ENCODE measurements at places on chromosomes 13 and 19.

GRCh38 chr19:51318687-51319648 lies 7.5 kb downstream of the IGLON5 start:
- no peak for DNase-seq

GRCh38 chr19:19528721-19529490 lies at the start of gene YJEFN3:
TSS of gene YJEFN3 (plus strand) at chr19:19528911. CDS start at chr19:19528933, 22 bp downstream.
- DNase-seq: no peak

GRCh38 chr13:101529422-101529821 lies 76.9 kb downstream of the ITGBL1 start:
- no peak for DNase-seq

- no peak for DNase-seq
Observed at GRCh38 chr13:78036841-78037240, 118.2 kb upstream of the EDNRB start.

- DNase-seq: no peak
Observed at GRCh38 chr13:73934215-73934641, 200.0 kb downstream of the KLF12 start.

DNA sequence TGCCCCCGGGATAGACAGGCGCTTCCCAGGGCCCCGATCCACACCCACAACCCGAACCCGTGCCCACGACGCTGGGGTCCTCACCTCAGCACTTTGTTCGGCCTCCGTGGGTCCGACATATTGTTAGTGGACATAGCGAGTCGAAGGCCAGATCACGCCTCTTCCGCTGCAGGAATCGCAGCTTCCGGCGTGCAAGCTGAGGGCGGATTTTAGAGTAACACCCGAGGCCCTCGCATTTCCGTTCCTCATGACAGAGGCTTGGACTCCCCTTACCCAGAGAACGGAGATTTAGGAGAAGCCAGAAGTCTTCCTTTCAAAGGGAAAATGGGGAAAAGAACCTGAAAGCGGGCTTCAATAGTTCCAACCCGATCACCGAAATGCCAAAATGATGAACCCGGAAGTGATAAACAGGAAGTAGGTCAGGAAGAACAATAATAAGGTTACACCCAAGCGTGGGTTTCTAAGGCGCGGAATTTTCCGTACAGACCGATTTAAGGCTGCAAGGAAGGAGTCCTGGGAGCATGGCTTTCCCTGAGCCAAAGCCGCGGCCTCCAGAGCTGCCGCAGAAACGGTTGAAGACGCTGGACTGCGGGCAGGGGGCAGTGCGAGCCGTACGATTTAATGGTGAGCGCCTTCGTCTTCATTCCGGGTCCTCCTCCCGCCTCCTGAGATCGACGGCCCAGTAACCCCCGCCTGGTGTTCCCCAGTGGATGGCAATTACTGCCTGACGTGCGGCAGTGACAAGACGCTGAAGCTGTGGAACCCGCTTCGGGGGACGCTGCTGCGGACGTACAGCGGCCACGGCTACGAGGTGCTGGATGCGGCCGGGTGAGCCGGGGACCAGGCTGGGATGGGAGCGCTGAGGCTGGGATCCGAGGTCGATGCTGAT lies 2.9 kb downstream of the WDR83 start:
- peak; percentile 67 for DNase-seq

GRCh38 chr13:64718116-64718515 lies 2512.0 kb downstream of the PCDH9 start:
- DNase-seq: no peak

GRCh38 chr19:16571822-16572331 lies 338 bp downstream of the SLC35E1 start:
- no peak for DNase-seq

GRCh38 chr13:26952551-26953143 lies 192.1 kb upstream of the GPR12 start:
- no peak for DNase-seq

DNA sequence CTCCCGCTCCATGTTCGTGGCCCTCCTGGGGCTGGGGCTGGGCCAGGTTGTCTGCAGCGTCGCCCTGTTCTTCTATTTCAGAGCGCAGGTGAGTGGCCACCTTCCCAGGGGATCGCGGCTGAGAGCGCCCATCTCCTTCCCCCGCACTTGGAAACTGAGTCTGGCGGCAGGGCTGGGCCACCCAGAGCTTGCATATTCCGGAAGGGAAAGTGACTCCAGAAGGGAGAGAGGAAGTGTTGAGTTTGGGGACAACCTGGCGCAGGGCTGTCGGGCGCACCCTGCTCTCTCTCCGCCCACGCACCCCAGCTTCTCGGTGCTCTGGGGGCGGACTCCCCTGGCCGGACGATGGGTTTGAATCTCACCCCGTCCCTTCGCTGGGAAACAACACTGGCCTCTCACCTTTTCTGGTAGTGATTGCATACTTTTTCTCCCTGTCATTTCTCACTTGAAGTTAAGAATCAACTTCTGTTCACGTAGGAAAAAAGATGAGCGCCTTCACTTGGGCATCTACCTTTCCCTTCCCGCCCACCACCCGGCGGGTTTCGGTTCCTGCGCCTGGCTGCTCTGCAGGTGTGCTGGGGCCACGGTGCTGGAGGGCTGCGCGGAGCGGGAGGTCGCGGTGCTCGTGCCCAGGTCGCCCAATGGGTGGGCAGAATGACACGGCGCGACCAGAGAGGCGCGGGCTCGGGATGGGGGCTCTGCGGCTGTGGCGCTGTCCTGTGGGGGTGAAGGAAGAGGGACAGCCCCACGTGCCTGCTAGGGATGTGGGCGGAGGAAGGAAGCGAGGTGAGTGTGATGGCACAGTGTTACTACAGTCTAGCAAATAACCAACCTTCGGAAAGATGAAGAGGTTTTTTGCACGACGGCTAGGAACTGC lies 721 bp downstream of the TNFSF11 start:
- peak; percentile 21 for DNase-seq

GRCh38 chr19:14031719-14032480 lies at the start of gene IL27RA:
TSS of gene IL27RA (plus strand) at chr19:14031762. CDS start at chr19:14031873, 111 bp downstream.
- DNase-seq: peak; percentile 86

- no peak for DNase-seq
Observed at GRCh38 chr13:40341501-40341900, 324.9 kb downstream of the FOXO1 start.

DNA sequence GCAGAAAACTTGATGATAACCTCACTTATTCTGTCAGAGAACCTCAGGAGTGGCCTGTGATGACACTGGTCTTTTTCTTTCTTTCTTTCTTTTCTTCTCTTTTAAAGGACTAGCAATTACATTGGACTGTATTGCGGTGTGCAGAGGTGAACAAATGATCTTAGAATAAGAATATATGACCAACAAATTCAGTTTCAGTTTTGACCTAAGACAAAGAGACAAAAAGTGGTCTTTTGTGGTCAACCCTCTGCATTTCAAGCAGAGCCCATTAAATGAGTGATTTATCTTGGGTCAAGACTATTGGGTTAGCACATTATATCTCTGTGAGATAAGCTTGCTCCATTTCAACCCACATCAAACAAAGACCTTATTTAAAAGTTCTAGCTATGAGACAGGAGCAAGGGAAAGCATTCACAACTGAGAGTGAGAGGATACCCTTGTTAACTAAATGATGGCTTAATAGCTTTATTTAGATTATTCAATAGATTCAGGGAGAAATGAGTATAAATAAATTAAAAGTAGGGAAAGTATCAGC lies 644.4 kb downstream of the PCDH9 start:
- DNase-seq: no peak

GRCh38 chr13:98385606-98386005 lies 191.3 kb downstream of the STK24 start:
- no peak for DNase-seq

DNA sequence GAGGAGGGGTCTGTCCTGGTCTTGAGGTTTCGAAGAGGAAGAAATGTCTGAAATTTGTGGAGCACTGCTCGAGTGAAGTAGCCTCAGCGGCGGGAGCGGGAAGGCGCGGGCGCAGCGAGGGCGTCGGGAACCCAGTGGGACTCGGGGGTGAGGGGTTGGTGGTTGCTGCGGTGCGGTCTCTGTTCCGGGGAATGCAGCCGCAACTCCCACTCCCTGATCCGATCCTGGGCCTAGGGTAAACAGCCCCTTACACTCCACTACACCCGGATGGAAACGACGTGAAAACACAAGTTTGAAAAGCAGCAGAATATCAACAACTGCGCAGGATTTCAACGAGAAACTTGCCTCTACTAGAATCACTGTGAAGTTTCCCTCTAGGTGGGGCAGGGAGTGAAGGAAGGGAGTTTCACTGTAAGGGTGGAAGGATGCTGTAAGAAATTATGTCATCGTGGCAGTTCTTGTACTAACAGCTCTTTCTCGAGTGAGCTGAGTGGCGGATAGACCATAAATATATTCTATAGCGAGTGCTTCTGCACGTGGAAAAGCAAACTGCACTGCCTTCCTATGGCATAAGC lies 2.0 kb upstream of the KLF12 start:
- peak; percentile 73 for DNase-seq

DNA sequence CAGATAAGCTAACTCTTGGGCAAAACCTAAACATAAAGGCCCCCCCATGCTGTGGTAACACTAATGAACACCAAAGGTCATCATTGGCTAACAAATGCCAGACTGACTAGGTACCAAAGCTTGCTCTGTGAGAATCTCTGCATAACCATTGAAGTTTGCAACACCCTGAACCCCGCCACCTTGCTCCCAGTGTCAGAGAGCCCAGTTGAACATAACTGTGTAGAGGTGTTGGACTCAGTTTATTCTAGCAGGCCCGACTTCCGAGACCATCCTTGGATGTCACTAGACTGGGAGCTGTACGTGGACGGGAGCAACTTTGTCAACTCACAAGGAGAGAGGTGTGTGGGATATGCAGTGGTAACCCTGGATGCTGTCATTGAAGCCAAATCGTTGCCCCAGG lies 602.2 kb downstream of the UQCRFS1 start:
- DNase-seq: no peak

DNA sequence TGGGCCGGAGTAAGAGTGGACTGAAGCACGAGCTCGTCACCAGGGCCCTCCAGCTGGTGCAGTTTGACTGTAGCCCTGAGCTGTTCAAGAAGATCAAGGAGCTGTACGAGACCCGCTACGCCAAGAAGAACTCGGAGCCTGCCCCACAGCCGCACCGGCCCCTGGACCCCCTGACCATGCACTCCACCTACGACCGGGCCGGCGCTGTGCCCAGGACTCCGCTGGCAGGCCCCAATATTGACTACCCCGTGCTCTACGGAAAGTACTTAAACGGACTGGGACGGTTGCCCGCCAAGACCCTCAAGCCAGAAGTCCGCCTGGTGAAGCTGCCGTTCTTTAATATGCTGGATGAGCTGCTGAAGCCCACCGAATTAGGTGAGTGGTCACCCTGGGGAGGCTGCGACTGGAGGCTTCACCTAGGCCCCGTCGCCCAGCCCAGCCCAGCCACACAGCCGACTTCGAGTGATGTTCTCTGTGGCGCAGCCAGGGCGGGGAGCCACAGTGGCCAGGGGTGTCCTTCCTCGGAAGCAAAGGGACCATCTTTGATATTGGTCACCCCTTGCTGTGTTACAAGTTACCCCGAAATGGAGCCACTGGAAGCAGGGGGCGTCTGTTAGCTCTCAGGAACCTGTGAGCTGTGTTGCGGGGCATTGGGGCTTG lies 5.6 kb downstream of the PIAS4 start:
- DNase-seq: no peak

GRCh38 chr13:40433577-40433976 lies 232.9 kb downstream of the FOXO1 start:
- peak; percentile 53 for DNase-seq

- no peak for DNase-seq
Observed at GRCh38 chr19:21593934-21594820, 88.8 kb downstream of the ZNF429 start.

GRCh38 chr19:33293255-33294057 lies 8.9 kb downstream of the CEBPA start:
- DNase-seq: no peak

DNA sequence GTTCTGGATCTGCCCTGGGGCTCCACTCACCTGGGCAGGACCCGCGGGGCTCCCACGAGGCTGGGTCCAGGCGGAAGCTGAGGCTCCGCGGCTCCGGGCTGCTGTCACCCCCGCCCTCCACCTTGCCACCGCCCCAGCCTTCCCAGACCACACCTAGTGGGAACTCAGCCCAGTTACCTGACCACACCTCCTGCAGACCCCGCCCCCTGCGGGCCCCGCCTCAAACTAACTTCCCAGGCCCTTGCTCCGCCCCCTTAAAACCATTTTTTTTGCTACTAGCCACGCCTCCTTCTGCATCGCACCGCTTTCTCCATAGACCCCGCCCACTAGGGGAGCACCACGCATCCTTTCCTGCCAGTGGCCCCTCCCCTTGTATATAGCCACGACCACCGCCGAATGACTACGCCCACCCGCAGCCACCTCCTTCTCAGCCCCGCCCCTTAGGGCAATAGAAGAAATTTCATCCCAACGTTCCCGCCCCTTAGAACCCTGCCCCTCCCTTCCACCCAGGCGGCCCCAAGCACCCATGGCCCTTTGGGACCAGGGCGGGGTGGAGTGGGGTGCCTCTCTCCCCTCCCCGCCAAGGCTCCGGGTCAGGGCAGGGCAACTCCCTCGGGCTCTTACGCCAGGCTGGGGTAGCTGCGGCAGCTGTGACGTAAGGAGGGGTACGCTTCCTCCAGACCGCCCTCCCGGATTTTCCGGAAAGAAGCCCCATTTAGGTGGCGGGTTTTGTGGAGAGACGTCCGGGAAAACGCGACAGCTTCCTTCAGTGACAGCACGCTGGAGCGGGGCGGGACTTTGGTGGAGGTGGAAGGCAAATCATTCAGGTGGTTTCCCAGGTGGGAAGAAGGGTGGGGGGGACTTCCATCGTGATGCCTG lies at the start of gene SH2D3A:
Gene SH2D3A (minus strand): TSS at position 79 of the 879 bp plus-strand sequence. CDS start 3,687 bp downstream, outside the sequence.
- peak; percentile 95 for DNase-seq

- no peak for DNase-seq
Observed at GRCh38 chr19:15452111-15453047, 2.6 kb upstream of the WIZ start.

DNA sequence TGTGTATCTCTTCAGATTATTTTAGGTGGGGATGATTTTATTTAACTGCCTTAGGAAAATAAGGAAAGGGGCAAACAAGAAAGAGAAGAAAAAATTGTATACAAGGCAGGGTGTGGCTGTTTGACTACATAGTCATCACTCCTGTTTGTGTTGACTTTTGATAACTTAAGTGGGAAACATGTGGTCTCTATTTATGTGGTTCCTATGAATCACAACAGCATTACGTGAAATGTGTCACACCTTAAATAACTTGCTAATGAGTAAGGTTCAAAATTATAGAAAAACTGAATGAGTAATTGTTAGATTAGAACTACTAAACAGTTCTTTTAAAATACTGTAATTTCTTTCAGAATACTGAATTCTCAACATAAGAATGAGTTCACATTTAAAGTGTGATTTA lies 69.3 kb downstream of the LMO7 start:
- peak; percentile 13 for DNase-seq

DNA sequence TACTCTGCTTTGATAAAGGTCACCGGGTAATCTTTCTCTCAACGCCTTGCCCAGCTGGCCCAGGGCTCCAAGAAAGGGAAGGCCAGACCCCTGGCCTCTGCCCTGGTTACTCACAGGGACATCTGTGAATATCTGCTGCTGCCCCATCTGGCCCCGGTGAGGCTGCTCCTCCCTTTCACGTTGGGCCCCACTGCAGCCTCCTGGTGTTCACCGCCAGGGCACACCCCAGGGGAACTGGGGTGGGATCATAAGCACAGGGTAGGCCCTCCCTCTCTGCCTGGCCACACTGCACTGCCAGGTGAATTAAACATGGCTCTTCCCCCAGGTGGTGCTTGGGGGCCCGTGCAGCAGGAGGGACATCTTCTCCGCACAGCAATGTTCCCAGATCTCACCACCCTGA lies 12.7 kb downstream of the LAIR1 start:
- no peak for DNase-seq

- peak; percentile 78 for DNase-seq
Observed at GRCh38 chr13:26184791-26185250, 37.3 kb downstream of the RNF6 start.

Measured in CD4-positive, alpha-beta T cell treated with Interleukin-4 for 4 hours (primary cell).